ENCODE measurements at places on chromosomes 1 and 21.
A peak's percentile ranks its signal among the peaks of the same experiment; 100 is the strongest.

GRCh38 chr1:11522400-11523235 is 43.7 kb downstream of the DISP3 start:
- DNase-seq, result no peak

- DNase-seq, result no peak
Measured at GRCh38 chr1:197725044-197725443, 50.2 kb downstream of the DENND1B start.

DNA sequence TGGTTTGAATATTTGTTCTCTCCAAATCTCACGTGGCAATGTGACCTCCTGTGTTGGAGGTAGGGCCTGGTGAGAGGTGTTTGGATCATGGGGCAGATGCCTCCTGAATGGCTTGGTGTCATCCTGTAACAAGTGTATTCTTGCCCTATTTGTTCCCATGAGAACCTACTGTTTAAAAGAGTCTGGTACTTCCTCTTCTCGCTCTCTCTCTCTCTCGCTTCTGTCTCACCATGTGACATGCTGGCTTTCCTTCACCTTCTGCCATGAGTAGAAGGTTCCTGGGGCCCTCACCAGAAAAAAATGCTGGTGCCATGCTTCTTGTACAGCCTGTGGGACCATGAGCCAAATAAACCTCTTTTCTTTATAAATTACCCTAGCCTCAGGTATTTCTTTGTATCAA is 8.4 kb upstream of the PAXBP1 start:
- no peak for DNase-seq

DNA sequence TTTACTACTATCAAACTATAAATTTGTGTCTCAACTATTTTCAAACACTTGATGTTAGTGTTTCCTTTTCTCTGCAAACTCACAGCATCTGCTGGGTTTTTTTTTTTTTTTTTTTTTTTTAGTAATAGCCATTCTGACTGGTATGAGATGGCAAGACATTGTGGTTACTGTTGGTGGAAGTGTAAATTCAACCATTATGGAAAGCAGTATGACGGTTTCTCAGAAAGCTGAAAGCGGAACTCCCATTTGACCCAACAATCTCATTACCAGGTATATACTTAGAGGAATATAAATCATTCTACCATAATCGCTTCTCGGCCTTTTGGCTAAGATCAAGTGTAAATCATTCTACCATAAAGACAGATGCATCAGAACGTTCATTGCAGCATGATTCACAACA is 608.3 kb upstream of the ZP4 start:
- DNase-seq, result no peak

DNA sequence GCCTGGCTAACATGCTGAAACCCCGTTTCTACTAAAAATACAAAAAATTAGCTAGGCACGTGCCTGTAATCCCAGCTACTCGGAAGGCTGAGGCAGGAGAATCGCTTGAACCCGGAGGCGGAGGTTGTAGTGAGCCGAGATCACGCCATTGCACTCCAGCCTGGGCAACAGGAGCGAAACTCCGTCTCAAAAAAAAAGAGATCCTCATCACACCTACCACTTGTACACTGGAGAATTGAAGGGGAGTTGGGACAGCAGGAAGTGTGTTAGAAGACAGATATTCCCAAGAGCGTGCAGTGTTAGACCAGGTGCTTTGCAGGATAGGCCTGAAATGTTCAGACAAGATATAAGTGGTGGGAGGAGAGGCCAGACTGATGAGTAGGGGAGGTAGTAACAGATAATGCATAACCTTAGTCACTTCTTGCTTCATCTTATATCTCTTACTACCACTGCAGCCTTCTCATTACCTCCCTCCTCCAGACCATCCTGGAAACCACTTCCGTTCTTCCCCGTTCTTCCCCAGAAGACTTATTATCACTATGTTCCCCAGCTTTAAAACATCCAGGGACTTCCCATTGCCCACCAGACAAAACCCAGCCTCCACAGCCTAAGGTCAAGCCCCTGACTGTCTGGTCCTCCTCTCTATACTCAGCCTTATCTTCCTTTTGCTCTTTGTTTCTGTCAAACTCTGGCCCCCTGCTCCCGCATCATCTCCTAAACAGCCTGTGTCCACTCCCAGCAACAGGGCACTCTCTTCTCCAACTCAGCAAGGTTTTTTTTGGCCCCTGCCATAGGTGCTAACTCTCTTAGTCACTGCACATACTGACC is 21.3 kb downstream of the FAM20B start:
- DNase-seq, result no peak

GRCh38 chr1:72066431-72066830 is 215.9 kb downstream of the NEGR1 start:
- no peak for DNase-seq

DNA sequence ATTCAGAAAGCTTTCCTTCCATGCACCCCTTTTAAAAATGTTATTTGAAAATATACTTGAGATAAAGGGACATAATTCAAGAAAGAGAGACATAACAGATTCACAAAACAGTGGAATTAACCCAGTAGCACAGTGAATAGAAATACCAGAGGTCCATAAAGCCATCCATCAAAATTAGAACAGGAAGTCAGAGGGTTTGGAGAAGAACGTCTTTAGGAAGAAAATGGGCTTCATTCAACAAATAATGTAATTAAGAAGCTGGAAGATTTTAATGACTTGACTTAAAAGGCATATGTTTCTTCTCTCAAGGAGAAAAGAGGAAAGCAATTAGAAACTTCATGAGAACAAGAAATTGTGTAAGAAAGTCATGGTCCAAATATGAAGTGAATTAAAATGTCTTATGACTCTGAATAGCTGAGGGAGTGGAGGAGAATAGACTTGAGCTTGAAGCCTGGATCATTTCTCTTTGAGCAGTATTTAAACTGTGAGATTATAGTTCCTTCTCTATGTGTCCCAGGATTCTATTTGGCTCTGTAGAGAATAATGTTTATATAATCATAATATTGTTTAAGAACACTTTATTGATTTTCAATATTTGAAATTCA is 7.9 kb upstream of the HCRTR1 start:
- DNase-seq, result no peak

GRCh38 chr1:94298861-94299260 is 61.5 kb upstream of the ARHGAP29 start:
- no peak for DNase-seq

GRCh38 chr21:41066086-41066938 is 101.6 kb upstream of the BACE2 start:
- no peak for DNase-seq

- no peak for DNase-seq
Measured at GRCh38 chr1:103160281-103160680, 52.0 kb upstream of the COL11A1 start.

DNA sequence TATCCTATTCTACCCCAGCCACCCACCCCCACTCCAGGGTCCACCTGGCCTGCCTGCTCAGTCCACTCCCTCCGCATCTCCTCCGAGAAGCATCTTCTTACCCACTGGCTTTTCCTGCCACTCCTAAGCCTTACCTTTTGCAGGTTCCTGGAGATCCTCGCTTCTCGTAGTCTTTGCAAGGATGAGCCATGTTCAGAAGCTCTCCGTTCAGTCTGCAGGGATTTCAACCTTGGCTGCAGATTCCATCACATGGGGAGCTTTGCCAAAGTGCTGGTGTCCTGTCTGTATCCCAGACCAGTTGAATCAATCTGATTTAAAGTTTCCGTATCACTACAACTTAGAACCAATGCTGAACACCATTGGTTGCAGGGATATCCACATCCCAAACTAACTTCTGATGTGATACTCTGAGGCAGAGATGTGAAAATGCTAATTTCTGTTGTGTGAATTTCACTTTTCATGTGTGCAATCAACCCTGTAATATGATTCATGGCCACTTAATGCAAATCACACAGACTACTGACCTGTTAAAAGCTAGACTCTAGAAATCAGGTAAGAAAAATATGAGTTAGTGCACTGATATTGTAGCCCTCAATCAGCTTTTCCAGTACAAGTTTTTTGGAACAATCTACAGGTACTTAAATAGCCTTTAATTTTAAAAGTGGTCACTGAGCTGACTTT is 61.9 kb downstream of the CAPN2 start:
- DNase-seq, result no peak

DNA sequence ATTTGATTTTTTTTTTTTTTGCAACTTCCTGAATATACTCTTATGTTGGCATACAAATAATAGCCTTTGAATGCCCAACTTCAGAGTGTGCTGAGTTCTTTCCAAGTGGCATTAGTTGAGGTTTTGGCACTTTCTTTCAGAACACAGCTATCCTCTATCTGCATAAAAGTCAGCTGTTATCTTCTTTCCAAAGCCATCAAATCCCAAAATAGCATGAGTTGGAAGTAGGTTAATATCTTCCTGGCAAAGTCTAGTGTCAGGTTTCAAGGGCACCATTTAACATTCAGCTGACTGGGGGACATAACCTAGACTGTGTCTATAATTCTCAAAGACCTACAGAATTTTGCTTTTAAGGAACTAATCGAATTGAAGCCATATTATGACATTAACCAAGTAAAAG is 223.9 kb downstream of the PLPP3 start:
- DNase-seq, result no peak

GRCh38 chr1:84278905-84279304 is 22.6 kb upstream of the SAMD13 start:
- DNase-seq, result no peak

- DNase-seq, result no peak
Measured at GRCh38 chr1:30461640-30462039, 261.7 kb downstream of the MATN1 start.

DNA sequence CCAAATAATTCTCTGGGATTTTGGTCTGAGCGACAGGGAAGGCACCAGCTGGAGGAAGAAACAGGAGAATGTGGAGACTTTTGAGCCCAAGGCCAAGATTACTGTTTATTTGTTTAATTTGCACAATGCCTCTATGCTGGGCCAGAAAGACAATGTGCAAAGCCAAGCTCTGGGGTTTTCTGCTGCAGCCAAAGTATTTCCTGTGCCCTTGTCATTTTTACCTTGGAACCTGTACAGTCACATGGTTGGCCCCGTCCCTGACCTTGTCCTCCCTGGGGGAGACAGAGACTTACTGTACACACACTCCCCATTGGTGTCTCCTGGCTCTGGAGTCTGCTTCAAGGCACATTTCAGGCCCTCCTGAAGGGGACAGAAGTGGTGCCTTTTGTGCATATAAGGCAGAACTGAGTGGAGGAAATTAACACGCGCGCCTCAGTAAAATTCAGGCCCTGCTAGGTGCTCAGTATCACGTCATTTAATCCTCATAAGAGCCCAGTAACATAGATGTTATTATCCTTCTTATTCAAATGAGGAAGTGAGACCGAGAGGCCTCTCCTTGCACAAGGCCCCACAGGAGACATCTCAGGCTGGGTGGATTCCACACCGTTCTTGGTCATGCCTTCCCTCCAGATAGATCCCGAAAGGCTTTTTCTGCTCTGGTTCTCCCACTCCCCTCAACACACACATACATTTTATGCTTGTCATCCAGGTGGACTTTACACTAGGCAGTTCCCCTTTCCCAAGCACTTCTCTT is 21.1 kb downstream of the C1orf115 start:
- peak; percentile 29 for DNase-seq

DNA sequence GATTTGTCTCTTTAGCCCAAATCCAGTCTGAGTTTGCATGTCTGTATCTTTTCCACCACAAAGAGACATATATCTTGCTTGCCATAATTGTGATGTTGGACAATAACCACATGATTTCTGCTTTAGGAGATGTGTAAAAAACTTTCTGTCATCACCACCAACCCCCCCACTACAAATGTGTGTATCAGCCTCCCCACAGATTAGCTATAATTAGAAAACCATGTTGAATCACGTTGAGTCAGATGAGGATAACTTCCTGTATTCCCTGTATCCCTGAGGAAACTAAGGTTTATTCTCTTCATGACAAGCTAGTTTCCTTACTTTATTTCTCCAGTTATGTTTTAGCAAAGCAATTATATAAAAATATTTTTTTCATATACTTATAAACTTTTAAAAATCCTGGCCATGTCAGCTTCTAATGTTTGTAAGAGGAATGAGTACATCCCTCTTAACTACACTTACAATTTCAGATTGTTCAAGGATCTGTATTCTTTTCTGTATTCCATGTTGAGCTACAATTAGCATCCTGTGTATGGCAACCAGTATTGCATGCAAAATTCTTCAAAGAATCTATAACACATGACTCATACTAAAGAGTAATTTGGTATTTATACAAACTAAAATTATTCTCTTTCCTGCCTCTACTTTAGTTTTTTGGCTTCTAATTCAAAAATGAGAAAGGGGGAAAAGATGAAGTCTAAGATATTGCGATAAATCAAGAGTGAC is 143.0 kb downstream of the FMN2 start:
- DNase-seq, result no peak

DNA sequence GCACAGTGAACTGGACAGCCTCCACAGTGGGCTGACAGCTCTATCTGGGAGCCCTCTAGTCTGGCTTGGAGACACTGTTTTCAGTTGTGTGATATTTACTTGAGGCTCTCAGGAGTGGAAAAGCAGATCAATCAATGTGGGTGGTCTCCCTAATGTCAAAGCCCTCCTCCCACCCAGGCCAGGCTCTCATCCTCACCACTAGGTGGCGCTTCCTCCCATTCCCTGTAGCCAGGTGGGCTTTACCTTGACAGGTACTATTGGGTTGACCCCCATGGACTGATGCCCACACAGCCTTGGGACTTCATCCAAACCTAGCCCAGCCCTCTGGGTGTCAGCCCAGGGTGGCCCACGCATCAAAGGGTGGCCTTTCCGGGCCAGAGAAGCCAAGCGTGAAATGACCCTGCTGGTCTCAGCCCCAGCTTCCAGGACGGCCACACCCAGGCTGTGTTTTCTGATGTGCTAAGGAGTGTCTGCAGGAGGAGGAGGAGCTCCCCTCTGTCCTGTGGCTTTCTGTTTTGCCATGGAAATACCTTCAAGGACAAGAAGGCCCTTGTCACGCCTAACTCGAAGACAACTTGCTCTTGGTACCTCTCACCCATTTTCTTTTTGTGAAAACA is 54.0 kb downstream of the CLIC6 start:
- DNase-seq, result peak; percentile 44

DNA sequence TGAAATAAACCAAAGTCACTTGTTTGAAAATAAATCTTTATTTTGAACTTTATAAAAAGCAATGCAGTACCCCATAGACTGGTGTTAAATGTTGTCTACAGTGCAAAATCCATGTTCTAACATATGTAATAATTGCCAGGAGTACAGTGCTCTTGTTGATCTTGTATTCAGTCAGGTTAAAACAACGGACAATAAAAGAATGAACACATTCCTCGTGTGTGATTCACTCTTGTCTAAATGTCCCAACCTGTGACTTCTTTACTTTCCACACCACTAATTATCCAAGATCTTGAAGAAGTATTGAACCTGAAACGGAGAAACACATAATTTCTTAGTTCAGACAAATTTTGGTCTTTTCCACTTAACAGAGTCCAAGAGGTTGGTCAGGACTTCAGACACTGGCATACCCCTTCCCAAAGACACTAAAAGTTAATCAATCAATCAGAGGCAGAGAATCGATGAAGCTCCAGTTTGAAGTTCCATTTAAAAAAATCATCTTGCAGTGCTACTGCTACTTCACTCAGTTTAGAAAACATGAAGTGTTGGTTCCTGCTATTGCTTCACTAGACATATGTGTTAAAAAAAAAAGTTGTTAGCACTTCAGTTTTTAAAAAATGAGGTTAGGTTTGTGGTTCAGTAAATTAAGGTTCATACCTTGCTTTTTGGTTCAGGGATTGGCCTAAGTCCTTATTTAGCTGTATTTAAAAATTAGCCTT is 26.2 kb downstream of the ATP1B1 start:
- no peak for DNase-seq

GRCh38 chr1:181742426-181742825 is 259.1 kb downstream of the CACNA1E start:
- DNase-seq, result no peak

- no peak for DNase-seq
Measured at GRCh38 chr1:218301217-218301616, 16.1 kb downstream of the RRP15 start.

GRCh38 chr1:234697741-234698140 is 87.8 kb upstream of the IRF2BP2 start:
- no peak for DNase-seq

GRCh38 chr1:27626031-27626935 is 8.7 kb downstream of the FGR start:
- DNase-seq, result peak; percentile 49

Data from GM20000 (cell line).